Pons (tissue), 1 donor: ENCODE measurements at places on chromosomes 5 and 9.
A peak's percentile ranks its signal among the peaks of the same experiment; 100 is the strongest.

GRCh38 chr9:33025572-33026342, 684 bp downstream of the DNAJA1 start:
- peak; percentile 56 for DNase-seq

DNA sequence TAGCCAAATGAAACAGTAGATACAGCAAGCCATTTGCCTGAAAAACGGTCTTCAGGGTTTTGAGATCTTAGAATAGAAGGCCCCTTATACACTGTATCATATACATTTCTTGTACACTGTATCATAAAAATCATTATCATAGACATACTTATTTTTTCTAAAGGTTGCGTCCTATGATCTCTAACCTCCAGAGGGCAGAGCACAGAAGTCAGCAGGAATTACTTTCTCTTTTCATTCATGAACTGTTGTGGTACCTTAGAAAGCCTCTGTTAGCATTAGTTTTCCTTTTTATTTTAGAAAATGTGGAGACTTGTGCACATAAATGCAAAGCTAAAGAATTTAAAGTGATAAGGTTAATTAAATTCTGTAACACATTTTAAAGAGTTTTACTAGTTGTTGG, 115.4 kb downstream of the OXCT1 start:
- no peak for DNase-seq

- DNase-seq: no peak
Measured at GRCh38 chr9:34097865-34098264, 28.6 kb downstream of the DCAF12 start.

- no peak for DNase-seq
Measured at GRCh38 chr9:131036529-131037334, 27.8 kb downstream of the LAMC3 start.

- no peak for DNase-seq
Measured at GRCh38 chr5:55600086-55600485, 65.3 kb upstream of the PLPP1 start.

DNA sequence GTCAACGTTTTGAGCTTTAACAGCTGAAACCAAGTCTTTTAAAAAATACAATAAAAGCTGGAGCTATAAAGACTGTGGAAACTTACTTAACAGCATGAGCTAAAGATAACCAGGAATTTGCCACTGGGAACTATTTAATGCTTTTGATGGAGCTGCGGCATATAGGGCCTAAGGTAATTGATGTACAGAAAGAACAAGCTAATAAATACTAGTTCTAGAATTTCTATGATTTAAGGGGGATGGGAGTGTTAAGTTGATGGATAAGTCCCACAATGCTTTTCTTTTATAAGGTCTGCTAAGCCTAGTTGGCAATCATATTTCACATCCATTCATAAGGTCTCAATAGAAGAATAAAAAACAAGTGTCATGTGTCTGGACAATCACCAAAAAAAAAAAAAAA, 334.0 kb upstream of the DMAC1 start:
- DNase-seq: peak; percentile 43

DNA sequence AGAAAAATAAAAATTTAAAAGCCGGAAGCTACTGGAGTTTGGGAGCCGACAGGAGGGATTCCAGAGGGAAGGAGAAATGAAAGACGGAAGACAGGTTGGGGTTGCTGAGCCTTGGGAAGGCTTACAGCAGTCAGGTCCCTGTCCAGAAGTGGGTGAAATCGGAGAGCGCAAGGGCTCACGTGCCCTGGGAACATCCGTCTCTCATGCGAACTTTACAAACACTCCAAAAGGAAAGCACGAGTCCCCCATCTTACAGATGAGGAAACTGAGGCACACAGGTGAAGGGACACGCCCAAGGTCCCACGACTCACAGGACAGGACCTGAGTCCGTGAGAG, 347 bp upstream of the OLFML2A start:
- no peak for DNase-seq

- DNase-seq: no peak
Measured at GRCh38 chr5:89374144-89374784, 491.3 kb upstream of the MEF2C start.

GRCh38 chr9:26502311-26502710, 390.3 kb downstream of the CAAP1 start:
- no peak for DNase-seq

- no peak for DNase-seq
Measured at GRCh38 chr5:160843240-160843639, 8.8 kb downstream of the ATP10B start.

DNA sequence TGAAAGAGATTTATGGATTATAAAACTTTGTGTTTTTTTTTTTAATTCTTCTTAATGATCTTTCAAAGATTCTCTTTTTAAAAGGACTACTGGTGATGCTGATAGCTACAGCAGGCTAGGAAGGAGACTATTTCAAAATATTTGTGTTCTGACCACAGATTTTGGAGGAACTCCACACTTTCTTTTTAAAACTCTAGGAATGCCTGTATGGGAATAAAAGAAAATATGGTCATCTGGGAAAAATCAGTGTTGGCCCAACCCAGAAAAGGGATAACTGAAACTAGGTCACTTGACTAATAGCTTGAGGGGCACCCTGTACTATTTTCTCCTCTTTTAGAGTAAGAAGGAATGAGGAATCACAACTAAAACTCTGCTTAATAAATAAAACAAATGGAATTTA, 97.6 kb upstream of the ADAMTS19 start:
- DNase-seq: no peak

DNA sequence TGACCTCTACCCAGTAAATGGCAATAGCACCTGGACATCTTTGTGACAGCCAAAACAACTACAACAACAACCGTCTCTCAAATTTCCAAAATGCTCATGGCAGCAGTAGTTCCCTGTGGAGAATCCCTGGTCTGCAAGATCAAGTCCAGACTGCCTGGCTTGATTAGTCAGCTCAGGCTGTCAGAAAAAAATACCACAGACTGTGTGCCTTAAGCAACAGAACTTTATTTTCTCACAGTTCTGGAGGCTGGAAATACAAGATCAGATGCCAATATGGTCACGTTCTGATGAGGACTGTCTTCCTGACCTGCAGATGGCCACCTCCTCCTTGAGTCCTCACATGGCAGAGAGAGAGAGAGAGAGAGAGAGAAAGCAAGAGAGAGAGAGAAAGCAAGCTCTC, 52.3 kb upstream of the MOCS2 start:
- DNase-seq: no peak

DNA sequence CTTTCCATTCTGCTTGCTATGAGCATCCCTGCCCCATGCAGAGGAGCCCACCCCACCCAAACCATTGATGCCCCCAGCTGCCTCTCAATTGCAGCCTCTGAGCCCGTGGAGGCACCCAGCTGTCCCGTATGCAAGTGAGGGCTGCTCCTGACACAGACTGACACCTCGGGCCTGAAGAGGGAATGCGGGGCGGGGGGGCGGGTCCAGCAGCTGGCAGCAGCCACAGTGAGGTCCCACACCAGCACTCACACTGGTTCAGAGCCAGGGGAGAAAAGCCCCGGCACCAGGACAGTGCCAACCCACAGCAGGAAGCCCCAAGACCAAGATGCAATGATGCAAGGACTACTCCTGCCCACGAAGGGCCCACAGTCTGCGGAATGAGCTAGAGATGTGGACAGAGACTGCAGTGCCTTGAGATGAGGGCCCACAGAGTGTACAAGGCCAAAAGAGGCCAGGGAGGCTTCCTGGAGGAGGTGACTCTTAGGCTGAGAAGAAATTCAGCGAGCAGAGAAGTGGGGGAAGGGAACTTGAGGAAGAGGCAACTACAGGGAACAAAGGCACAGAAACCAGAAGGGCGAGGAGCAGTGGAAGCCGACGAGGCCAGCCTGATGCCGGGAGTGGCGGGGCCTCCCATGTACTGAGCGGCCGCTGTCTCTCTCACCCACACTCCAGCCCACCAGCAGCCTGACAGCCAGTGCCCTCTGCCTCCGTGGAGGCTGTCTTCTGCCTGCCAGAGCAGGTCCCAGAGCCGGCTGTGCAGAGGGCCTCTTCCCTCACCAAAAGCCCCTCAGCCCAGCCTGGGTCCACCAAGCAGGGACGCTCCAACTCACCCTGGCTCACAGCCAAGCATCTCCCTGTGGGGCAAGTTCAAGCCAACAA, 9.2 kb downstream of the EEIG1 start:
- peak; percentile 97 for DNase-seq

DNA sequence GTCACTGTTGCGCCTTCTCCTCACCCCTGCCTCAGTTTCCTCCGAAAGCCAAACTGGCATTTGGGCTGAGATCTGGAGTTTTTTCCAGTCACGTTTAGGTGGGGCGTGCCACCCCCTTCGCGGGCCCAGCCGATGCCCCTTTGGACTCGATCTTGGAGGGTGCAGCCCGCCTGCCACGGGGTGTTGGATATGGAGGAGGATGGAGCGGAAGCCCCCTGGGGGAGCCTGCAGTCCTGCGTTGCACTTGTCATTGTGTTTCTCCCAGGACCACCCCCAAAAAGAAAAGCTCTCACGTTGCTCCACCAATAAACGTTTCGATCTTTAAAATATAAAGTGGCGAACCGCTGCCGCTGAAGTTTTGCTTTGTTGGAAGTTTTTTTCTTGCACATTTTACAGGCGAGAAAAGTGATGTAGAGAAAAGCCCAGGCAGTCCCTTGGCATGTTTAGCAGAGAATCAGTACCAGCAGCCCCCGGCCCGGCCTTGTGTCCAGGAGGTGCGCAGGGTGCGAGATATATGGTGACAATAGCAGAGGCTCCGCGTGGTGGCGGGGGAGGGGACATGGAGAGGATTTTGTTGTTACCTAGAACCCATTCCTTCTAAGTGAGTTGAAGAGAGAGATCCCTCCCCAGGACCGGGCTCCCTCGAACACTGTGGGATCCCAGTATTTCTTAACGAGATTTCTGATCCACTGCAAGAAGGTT, 681 bp downstream of the F2R start:
- no peak for DNase-seq

DNA sequence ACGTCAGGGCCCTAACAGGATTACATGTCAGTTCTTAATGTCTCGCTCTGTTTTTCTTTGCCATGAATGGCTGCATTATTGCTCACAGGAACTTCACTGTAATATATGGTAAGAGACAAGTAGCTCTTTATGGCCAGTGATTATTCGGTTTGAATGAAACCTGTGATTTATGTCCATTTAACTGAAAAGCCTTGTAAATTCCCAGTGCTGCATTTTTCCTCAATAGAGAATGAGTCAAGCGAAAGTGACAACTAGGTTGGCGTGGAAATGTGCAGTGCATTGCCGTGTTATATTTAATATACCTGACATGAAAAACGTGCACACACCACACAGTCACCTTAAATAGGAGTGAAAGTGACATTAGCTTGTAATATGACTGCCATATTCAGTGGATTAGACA, 163.1 kb downstream of the PBX3 start:
- no peak for DNase-seq

DNA sequence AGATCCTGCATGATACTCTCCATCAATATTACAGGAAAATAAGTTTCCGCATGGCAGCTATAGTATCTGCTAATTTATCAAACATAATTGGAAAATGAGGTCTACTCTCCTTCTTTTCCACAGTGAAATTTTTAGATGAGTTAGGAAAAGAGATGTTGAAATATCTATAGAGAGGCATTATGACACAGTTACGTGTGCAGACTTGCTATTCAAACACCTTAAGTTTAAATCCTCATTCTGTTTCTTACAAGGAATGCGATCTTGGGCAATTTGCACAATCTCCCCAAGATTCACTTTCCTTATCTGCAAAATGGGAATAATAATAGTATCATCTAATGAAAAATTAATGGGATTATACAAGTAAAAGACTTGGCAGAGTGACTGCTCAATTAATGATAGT, 91.7 kb upstream of the SLCO6A1 start:
- DNase-seq: no peak

GRCh38 chr5:38722918-38723317, 122.9 kb upstream of the OSMR start:
- DNase-seq: no peak

GRCh38 chr5:95029569-95030366, 255.1 kb downstream of the MCTP1 start:
- no peak for DNase-seq

DNA sequence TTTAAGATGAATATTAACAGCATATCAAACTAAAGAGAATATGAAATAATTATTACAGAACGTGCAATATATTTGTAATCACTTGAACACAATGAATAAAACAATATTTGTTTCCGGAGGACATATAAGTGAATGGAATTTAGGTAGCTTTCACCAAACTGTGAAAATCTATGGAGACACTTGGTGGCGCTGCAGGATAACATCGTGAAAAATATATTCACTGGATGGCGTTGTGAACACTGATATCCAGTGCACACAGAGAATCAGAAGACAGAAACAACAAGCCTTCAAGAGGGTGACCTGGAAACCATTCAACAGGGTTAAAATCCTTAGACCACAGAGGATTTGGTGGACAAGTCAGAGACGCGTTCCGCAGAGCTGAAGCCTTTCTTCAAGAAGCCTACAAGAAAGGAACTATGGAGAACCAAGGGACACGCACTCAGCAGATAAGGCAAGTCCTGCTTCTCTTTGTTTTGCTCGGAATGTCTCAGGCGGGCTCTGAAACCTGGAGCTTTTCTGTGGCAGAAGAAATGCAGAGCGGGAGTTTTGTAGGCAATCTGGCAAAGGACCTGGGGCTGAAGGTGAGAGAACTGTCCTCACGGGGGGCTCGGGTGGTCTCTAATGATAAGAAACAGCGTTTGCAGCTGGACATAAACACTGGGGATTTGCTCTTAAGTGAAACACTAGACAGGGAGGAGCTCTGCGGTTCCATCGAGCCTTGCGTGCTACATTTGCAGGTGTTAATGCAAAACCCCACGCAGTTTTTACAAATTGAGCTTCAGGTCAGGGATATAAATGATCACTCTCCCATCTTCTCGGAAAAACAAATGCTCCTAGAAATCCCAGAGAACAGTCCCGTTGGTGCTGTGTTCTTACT, at the start of gene PCDHB11:
Gene PCDHB11 (plus strand): TSS at position 269 of the 877 bp plus-strand sequence. CDS start 148 bp downstream, at position 417.
- no peak for DNase-seq

GRCh38 chr9:94792511-94792910, 66.0 kb downstream of the AOPEP start:
- DNase-seq: no peak

DNA sequence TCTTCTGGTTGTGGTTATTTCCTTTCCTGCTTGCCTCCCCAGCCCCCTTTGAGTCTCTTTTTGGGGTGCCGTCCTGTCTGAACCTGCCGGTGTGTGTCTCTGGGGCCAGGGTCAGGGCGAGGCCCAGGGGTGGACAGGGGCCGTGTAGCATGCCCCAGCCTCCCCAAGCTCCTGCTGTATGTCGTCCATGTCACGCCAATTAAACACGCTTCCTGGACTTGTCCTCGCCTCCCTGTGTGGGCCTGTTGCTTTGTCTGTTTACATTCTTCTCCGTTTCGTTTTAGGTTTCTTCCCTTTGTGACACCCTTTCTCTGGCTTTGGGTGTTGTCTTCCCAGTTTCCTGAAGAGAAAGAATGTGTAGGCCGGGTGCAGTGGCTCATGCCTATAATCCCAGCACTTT, 28.5 kb upstream of the HMCN2 start:
- no peak for DNase-seq

DNA sequence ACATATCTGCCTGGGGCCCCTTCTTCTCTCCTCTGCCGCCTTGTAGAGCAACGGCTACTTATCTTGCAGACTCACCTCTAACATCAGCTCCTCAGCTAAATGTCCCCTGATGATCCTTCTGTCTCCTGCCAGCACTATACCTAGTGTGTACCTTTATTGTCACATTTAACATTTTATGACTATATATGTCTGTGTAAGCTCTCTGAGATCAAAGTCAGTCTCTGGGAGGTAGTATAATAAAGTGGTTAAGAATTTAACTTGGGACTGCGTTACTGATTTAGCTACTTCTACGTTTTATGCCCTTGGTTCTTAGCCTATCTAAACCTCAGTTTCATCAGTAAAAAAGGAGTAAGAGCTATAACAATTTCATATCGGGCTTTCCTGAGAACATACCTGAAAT, 2.2 kb downstream of the TMED7 start:
- no peak for DNase-seq

- no peak for DNase-seq
Measured at GRCh38 chr9:12095931-12096330, 597.3 kb upstream of the TYRP1 start.
